H9 (cell line): ENCODE measurements at places on chromosomes 16 and 17. TPM values are rescaled to one million over a fixed set of nuclear protein-coding genes. Genes with fewer than 3 reads are reported as not detected.

Gene DNAH3
- 0.22 and 0.24 TPM in 2 replicates for total RNA-seq

DNA sequence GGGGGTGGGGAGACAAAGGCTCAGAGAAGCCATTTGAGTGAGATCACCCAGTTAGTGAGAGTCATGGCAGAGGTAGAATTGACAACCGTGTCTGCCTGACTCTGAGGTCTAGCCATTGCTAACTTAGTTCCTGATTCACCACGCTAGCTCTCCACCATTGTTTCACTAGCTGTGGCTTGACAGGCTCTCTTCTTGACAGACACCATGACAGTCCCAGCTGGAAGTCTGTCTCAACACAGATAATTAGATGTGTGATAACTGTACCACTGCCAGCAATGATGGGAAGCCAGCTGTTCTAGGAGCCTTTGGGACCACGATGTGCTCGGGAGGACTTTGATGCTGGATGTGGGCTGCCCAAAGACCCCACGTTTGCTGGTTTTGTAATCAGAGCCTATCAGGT, 170.5 kb upstream of the CACNG3 start:
- no peak for DNase-seq

- peak; percentile 52 for DNase-seq
These were observed 418 bp downstream of the SOCS3 start for GRCh38 chr17:78359321-78359996.

DNA sequence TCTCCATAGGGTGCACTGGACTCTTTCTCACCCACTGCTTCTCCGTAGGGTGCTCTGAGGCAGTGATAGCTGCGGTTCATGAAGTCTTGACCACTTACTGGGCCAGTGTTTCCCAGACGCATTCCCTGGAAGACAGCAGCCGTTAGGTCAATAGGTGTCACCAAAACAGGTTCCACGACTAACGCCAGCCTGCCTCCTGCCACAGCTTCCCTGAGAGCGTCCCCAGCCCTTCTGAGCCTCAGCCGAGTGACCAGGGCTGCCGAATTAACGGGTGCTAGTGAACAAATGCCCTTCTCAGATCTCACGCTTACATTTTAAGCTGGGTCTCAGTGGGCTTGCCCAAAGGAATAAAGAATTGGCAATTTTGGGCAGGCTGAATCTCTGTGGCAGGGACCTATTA, 188.7 kb upstream of the TNRC6C start:
- DNase-seq, result no peak

DNA sequence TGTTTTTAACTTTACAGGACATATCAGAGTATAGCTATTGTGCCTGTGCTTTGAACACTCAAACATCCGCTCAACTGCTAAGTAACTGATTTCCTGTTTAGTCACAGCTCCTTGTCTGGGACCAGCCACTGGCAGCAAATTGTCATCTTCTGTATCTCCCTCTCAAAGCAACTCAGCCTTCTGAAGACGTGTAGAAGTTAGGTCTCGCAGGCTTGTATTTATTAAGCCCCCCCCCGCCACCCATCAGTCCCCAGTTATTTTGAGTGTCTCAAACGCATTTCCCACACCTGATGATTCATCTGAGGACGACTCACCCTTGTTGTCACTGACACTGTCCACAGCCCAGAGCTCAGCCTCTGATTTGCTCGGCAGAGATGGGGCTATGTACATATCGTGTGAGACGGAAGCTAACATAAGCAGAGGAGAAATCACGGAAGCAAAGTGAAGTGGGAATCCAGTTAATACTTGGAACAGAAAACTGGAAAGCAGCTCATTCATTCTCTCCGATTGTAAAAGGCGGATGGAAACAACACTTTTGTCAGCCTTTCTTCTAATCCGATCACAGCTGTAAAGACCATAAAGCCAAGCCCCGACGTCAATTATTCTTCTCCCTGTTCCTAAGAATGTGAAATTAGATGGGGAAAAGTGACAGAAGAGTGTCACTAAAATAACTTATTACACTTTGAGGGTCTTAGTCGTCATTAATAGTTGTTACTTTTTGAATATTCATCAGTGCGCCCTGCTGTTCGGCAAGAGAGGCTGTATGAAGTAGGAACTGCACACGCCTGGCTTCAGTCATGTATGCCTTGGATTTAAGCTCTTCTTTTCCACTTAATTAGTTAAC, 64.2 kb downstream of the PITPNC1 start:
- DNase-seq, result no peak
